ENCODE measurements at places on chromosomes 5 and 9.

- DNase-seq = no peak
Observed at GRCh38 chr9:130487500-130487899, 42.7 kb downstream of the ASS1 start.

- no peak for DNase-seq
Observed at GRCh38 chr9:82560457-82560904, 502.5 kb downstream of the RASEF start.

DNA sequence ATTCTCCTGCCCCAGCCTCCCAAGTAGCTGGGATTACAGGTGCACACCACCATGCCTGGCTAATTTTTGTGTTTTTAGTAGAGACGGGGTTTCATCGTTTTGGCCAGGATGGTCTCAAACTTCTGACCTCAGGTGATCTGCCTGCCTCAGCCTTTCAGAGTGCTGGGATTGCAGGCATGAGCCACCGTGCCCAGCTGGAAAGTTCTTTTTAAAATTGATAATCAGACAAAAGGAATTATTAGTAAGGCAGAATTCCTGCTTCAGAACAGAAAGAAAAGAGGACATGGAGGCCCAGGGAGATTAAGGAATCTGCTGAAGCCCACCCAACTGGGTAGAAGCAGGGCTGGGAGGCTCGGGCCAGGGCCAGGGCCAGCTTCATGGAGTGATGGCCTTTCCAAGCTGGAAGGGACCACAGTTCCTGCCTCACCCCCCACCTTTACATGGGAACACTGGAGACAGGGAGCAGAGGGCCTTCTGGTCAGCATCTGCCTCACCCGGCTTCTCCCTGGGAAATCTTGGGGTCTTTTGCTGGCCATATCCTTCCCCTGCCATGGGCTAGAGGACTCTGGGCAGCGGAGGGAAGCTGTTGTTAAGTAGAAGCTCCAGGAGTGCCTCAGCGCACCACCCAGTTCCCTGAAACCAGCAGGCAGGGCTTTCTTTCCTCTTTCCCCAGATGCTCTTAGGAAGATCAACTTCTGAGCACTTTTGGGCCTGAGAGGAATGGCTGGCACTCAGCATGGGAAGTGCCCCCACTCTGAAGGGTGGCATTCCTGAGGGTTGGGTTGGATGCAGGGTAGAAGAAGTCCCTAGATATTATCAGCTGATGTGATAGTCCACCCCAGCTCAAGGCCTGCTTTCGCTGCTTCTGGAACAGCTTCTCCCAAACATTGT, 70.1 kb downstream of the RGS3 start:
- DNase-seq = no peak

- no peak for DNase-seq
Observed at GRCh38 chr9:130157079-130157478, 15.1 kb upstream of the NCS1 start.

DNA sequence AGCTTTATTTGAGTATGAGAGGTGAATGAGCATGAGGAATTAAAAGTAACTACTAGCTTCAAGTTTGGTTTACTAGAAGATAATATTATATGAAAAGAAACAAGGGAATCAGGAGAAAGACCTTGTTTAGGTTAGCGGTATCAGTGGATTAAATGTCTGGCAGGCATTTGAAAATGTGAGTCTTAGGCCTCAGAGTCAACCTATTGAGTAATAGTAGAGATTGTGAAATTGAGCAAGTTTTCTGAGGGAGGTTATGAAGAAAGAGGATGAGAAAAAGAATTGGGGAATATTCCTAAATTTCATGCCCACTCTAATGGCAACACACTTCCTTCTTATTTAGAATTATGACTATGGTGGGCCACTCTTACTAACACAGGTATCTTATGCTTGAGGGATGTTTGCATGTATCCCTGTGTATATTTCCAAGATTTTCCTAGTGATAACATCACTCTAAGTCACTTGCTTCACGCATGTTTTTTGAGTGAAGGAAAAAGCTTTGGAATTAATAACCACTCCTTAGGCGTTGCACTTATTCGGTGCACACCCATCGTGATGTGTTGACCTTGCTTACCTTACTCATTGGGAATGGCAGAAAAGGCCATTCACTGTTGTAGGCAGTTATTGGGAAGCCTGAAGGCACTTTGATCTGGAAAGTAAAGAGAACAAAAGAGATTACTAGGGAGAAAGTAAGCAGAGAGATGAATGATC, 8.2 kb upstream of the ELL2 start:
- DNase-seq = no peak

- no peak for DNase-seq
Observed at GRCh38 chr5:137734962-137735554, 831 bp downstream of the KLHL3 start.

DNA sequence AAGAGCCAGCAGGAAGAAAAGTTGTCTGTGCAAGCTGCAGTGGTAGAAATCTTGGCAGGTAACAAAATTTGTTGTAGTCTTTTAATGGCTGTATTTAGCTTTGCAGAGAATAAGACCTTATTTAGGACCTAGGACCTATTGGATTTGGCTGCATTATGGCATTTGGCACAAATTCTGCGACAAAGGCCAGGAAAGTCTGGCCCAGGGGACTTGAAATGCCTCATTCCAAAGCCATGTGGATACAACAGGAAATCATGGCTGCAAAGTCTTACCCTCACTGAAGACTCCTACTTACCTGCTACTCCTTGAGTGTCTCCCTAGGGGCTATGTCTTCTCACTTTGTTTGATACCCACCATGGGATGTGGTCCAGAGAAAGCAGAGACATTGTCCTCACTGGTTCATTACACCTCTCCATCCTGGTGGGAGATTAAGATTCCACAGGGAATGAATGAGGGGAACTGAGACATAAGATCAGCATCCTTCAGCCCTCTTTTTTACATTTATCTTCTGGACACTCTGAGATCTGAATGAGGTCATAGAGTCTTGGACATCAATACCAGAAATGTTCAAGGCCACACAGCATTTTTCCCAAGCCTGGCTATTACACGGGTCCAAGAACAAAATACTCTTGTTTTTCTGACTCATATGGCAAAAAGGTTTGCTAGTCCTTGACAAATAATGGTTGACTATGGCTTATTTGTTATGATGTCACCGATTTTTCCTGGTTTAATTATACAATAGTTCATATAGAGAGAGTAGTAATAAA, 119.4 kb downstream of the PDE8B start:
- DNase-seq = no peak

GRCh38 chr9:132150256-132150655, 11.6 kb upstream of the NTNG2 start:
- DNase-seq = no peak

- DNase-seq = no peak
Observed at GRCh38 chr5:111070272-111071134, 1.0 kb upstream of the TSLP start.

- DNase-seq = peak; percentile 43
Observed at GRCh38 chr9:135588886-135589595, 27.5 kb downstream of the PAEP start.

- DNase-seq = no peak
Observed at GRCh38 chr5:16066810-16067209, 112.8 kb downstream of the MARCHF11 start.

DNA sequence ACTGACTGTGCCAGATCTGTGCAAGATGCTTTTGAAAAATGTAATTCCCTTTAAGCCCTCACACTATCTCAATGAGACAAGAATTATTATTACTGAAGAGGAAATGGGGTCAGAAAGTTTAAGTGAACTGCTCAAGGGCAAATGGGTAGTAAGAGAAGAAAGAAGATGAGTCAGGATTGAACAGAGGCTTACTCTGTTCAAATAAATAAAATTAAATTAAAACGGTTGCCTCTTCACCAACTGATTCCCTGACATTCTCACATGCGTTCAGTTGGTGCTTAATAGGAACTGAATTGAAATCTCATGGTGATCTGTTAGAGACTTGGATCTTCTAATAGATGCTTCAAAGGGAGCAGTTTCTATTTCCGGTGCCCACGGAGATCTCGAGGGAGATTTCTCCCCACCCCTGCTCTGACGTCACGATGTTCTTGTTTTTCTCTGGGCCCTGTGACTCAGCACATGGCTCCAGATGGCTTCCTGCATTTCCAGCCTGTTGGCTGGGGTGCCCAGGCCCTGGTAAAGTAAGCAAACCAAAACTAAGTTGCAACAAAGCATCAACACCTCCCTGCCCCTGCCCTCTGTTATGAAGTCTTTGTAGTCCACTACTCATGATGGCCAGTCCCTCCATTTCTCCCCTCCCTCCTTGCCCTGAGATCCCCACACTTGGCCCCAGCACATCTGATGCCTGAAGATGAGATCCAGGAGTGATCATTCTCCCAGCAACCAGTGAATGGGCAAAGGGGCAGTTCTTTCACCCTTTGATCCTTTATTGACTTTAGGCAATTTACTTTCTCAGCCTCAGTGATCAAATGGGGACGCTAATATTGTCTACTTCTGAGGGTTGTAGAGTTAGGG, 106.1 kb upstream of the CPEB4 start:
- DNase-seq = peak; percentile 83

- DNase-seq = no peak
Observed at GRCh38 chr9:95854386-95855020, 21.0 kb upstream of the ERCC6L2 start.

DNA sequence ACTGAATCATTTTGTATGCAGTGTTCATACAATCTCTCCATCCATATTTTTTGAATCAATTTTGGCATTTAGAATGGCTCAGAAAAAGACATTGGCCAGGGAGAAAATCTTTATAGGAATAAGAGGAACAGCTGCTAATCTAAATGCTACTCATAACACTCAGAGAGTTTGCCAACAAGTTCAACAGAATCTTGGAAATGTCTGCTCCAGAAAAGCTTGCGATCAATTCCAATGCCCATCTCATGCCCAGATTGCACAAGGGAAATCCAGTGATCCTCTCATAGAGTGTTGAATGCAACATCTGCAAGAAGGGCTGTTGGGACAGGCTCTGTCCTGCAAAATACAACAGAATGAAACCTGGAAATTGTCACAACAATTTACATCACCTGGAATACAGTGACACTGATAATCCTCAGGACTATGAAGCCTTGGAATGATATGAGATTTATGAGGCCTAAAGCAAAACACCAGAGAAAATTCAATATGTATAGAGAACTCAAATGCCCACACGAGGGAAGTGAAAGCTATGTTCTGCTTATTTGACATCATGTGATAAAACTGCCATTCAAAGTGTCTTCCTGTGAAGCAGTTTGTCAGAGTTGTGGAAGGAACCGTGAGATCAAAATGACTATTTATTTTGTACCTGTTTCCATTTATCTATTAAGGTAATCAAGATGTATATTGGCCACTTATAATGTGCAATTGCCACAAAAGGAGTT, 190.1 kb downstream of the PARP8 start:
- DNase-seq = no peak

- DNase-seq = no peak
Observed at GRCh38 chr9:95057101-95057500, 260.4 kb downstream of the FANCC start.

Data from RWPE2 (cell line).